ENCODE measurements at places on chromosomes 2 and 18. TPM values are rescaled to one million over a fixed set of nuclear protein-coding genes. Genes with fewer than 3 reads are reported as not detected.

PLCL1 gene
- 0.70 TPM for total RNA-seq

ALK gene
- not detected for total RNA-seq

CDH19 gene
- not detected for total RNA-seq

VWC2L gene
- not detected for total RNA-seq

GALR1 gene
- not detected for total RNA-seq

ACSL3 gene
- total RNA-seq = 41.4 TPM

NEU2 gene
- total RNA-seq = not detected

GKN1 gene
- total RNA-seq = not detected

FAM228B gene
- 4.3 TPM for total RNA-seq

DNMT3A gene
- 80.7 TPM for total RNA-seq

HOXD13 gene
- total RNA-seq = not detected

ATP6V1B1 gene
- not detected for total RNA-seq

TSPYL6 gene
- not detected for total RNA-seq

PTPRN gene
- total RNA-seq = not detected

RAB27B gene
- total RNA-seq = 0.15 TPM

CLEC4F gene
- total RNA-seq = not detected

BUB1 gene
- 49.5 TPM for total RNA-seq

WDR12 gene
- total RNA-seq = 132 TPM

PRKAG3 gene
- not detected for total RNA-seq

SERPINB2 gene
- total RNA-seq = 1.7 TPM

COL4A3 gene
- total RNA-seq = not detected

RFX8 gene
- not detected for total RNA-seq

KRCC1 gene
- total RNA-seq = 14.8 TPM

TXNDC2 gene
- not detected for total RNA-seq

SRD5A2 gene
- not detected for total RNA-seq

HOXD9 gene
- not detected for total RNA-seq

All from CD8-positive, alpha-beta memory T cell (primary cell).